ENCODE measurements at places on chromosomes 16 and 17.

DNA sequence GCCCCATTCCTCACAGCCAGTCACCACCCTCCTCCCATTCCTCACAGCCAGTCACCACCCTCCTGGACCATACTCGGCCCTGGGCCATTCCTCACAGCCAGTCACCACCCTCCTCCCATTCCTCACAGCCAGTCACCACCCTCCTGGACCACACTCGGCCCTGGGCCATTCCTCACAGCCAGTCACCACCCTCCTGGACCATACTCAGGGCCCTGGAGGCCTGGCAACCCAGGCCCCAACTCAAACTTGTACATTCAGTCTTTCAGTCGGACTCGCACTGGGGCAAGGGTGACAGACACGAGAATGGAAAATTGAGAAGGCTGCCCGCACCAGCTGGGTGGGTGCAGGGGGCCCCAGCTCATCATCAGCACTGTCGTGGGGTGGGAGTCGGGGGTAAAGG lies 30.4 kb upstream of the FOXK2 start:
- peak; percentile 77 for DNase-seq

- peak; percentile 20 for DNase-seq
Observed at GRCh38 chr17:12549499-12550041, 116.1 kb upstream of the MYOCD start.

DNA sequence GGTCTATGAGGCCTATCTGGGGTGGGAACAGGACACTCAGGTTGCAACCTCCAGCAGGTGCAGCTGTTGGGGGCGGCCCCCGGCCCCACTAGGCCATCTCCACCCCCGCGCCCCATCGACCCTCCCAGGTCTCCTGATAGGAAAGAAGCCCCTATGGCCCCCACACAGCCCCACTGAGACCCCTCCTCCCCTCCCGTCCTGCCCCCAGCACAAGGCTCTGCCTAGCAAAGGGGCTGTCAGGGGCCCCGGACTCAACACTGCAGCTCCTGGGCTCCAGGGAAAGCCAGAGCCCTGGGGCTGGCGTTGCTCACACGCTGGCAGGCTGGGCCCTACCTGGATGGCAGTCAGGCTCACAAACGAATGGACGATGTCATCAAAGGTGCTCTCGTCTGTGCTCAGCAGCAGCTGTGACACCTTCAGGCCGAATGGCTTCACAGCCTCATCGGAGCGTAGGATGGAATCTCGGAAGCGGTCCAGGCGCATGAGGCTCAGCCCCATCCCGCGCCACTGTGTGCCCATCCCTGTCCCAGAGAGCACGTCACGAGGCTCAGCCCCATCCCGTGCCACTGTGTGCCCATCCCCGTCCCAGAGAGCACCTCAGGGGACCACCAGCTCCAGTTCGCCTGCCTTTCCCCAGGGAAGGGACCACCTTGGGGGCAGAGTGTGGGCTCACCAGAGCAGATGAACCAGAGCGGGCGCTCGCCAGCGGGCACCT lies 7.3 kb downstream of the FASN start:
- DNase-seq = no peak

GRCh38 chr17:81408049-81408448 lies 12.8 kb downstream of the BAHCC1 start:
- no peak for DNase-seq

DNA sequence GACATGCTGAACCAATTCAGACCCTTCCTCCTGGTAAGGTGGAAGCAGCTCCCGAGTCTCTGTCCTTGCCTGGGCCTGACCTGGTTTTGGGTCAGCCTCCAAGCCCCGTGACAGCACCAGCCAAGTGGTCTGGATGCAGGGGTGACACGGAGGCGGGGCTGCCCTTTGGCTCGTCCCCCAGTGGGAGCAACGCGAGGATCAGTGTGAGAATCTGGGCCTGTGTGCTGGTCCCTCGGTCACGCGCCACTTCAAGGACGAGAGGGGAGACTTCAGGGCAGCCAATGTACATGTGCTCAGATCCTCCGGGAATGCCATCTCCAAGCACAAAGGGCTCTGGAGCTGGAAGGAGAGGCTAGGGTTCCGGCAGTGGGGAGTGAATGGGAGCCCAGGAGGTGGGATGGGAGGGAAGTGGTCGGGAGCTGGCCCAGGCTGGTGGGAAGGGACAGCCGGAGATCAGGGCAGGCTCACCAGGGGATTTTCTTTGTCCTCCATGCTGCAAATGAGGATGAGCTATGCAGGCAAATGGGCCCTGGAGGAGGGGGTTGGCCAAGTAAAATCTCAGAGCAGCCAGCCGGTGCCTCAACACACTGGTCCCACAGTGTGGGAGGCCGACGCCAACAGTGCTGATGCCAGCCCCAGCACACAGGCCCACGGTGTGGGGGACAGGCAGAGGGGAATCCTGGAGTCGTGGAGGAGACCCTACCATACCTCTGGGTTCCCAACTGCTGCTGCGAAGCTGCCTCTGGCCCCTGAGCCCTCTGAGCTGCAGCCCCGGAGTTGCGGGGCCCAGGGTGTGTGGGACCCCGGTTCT lies 4.2 kb upstream of the NDRG4 start:
- DNase-seq = no peak

DNA sequence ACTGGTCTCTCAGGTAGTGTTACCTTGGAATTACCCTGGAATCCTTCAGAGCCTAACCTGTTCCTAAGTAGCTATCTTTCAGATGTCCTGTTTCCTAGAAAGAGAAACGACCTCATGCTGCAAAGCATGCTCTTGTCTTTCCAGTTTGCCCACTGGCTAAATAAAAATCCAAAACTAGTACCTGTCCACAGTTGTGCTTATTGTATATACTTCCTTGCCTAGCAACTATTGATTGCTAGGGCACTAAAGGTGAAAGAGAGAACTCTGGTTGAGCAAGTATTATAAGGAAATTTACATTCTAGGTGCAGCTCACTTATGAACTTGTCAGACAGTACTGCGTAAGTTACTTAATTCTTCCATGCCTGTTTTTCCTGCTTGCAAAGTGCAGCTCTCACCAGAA lies 38.5 kb downstream of the LIG3 start:
- no peak for DNase-seq

DNA sequence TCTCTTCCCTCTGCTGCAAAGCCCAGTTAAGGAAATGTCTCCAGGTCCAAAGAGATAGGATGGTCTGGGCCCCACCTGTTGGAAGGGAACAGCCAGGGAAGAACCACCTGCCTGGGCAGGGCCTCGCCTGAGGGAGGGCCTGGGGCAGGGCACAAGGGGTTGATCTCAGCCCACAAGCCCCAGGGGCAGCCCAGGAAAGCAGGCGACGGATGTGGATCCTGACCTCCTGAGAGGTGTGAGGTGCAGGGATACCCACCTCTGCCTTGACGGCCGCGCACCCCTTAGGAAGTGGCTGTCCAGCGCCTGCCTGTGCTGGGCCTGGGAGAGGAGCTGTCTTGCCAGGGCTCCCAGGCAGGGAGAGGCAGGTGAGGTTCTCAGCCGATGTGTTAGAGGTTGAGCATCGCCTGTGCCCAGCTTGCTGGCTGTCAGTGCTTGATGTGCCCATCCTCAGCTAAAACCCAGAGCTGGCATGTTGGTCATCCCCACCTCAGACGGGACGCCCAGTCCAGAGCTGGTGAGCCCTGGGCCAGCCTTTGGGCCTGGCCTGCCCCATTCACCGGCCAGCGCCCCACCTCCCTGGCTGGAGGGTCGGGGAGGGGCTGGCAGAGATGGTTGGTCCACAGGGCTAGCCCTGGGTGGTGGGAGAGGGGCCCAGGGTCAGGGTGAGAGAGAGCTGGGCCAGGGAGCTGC lies 434 bp downstream of the CEMP1 start:
- DNase-seq = no peak

GRCh38 chr17:33447090-33447489 lies 154.0 kb upstream of the ASIC2 start:
- no peak for DNase-seq

DNA sequence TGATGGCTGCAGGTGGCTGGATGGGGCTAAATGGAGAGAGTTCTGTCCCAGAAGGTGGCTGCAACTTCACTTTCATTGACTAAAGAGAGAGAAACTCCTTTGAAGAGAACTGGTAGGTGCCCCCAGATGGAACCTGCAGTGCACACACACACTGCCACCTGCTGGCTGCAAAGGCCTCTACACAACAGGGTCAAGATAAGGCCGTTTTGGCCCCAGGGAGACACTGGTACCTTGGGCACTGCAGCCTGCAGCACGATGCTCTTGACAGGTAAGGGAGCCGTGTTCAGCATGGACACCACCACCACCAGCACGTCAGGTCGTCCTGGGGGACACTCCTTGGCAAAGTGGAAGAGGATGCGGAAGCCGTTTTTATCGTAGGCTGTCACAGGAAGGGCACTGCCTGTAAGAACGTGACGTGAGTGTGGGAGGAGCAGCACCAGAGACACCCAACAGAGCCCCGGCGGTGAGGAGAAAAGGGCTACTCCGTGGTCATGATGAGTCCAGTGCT lies 22.7 kb downstream of the GGA3 start:
- peak; percentile 64 for DNase-seq

DNA sequence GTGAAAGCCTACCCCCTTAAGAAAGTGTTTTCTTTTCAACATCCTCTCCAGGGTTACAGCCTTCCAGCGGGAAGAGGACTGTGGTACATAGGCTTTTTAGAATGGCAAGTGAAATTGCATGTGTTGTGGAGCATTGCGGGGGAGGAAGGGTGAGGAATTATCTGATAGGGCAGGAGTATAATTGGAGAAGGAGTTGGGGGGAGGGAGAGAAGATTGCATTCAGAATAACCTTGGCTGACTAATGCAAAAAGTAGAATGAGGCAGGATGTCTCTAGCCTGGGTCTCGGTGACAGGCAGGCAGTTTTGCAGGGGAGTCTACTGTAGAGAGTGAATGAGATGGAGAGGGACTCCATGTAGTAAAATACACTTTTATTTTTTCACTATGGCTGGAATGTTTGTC lies 2.4 kb upstream of the CDH8 start:
- no peak for DNase-seq

DNA sequence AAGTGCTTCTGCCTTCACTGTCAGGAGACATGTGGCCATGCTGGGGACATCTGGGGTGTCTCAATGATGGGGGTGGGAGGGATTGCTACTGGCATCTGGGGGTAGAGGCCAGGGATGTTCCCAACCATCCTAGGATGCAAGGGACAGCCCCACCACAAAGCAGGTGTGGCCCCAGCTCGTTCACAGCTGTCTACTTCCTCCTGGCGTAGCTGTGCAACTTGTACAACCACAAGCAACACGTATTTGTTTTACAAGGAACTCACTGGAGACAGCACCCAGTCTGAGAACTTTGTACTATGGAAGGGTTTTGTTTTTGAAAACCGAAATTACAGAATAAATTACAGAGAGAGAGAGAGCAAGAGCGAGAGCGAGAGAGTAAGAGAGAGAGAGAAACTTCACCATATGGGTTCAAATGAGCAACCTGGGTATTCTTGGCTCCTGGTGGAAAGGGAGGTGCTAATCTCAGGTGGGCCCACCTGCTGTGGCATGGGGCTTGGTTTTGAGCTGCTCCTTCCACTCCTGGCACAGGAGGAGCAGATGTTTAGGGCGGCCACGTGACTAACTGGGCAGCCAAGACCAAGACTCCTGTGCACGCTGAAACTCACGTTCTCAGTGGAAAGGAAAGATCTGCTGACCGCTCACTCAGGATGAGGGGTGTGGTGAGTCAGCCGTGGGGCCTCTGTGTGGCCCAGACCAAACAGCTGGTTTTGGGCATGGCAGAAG lies 17.5 kb upstream of the TNFRSF13B start:
- DNase-seq = no peak

DNA sequence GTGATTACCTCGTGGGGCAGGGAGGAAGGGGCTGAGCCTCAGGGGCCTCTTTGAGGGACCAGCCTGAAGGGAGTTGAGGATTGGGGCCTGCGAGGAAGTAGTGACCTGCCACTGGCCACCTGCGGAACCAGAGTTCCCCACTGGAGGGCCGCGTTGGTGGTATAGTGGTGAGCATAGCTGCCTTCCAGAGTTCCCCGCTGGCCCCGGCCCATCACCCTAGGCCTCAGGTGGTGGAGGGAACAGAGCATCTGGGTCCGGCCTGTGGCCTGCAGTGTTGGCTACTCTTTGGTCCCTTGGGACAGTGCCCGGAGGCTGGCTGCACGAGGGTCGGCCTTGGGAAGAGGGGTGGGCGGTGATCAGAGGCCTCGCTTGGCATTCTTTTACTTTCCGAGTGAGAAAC lies 20.5 kb downstream of the MGAT5B start:
- DNase-seq = no peak

DNA sequence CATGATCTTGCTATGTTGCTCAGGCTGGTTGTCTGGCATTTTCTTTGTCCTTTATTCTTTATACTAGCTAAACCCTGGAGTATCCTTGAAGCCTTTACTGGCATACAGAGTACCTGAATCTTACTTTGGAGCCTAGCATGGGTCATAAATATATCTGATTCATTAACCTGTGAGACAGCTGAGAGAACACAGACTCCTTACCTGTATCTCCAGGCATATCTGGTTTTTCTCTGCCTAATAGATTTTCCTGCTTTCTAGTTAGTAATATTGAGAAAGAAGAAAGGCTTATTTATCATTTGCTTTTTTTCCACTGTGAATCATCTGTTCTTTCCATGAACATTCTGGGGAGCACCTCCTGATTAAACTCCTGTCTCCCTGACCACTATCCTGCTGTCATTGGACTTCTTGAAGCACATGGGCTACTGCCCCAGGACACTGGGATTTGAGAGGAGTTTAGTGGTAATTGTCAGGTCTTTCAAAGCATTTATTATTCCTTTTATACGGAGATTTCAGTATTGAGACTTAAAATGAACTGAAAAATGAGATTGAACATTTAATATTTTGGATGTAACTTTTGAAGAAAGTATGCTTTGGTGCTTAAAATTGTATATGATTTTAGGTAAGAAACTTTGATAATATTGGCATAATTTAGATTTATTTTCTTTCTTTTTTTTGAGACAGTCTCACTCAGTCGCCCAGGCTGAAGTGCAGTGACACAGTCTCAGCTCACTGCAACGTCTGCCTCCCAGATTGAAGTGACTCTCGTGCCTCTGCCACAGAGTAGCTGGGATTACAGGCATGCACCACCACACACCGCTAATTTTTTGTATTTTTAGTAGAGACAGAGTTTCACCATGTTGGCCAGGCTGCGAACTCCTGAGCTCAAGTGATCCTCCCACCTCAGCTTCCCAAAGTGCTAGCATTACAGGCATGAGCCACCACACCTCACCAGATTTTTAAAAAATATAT lies 8.6 kb downstream of the PDP2 start:
- no peak for DNase-seq

DNA sequence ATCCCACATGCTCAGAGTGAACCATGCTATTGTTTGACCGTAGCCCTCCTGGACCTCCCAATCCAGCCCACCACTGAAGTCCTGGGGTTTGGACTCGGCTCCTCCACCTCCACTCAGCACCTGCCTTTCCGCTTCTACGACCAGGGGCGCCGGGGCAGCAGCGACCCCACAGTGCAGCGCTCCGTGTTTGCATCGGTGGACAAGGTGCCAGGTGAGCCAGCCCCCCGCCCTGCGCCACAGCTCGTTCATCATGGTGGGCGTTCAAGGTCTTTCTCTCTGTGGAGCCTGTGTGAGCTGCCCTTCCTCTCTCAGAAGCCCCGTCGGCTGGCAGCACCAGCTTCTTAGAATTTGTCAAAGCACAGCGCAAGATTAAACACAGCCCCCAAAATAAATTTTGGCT lies 130.1 kb downstream of the SOCS1 start:
- DNase-seq = no peak

- no peak for DNase-seq
Observed at GRCh38 chr16:88530858-88531203, 39.4 kb upstream of the ZC3H18 start.
